ENCODE measurements at places on chromosomes 11 and 22.
A peak's percentile ranks its signal among the peaks of the same experiment; 100 is the strongest.

- no peak for DNase-seq
Observed at GRCh38 chr11:535210-535518, 212 bp downstream of the HRAS start.

GRCh38 chr11:486189-486588 is 20.9 kb downstream of the RNH1 start:
- DNase-seq: no peak

GRCh38 chr22:44702479-44703198 is 635 bp downstream of the PRR5 start:
- DNase-seq: no peak

GRCh38 chr11:62602141-62603071 is 741 bp upstream of the MTA2 start:
- peak; percentile 71 for DNase-seq

DNA sequence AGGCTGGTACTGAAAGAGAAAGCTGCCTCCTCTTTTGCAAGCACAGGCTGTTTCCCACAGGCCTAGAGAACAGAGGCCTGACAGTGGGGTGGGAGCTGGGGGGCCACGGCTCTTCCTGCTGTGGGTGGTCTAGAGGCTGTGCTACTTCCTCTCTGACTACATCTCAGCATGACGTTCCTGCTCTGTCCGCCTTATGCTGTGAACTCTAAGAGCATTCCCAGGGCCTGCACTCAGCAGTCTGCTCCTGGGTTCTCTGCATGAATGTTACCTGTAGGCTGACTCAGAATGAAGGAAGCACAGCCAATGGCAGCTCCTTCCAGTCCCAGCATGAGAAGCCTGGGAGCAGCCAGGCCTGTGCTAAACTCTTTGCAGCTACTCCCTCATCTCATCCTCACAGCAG is 534.3 kb downstream of the NTM start:
- DNase-seq: peak; percentile 96

GRCh38 chr11:80849253-80849652 is 1408.4 kb upstream of the TENM4 start:
- DNase-seq: no peak

GRCh38 chr11:38446336-38446735 is 1848.3 kb upstream of the RAG2 start:
- no peak for DNase-seq

GRCh38 chr11:76910620-76911414 is 50.1 kb downstream of the ACER3 start:
- DNase-seq: no peak

GRCh38 chr11:39772525-39773137 is 1686.8 kb downstream of the LRRC4C start:
- DNase-seq: no peak

All from astrocyte of the spinal cord (primary cell).